ENCODE measurements at places on chromosomes 2 and 18.

DNA sequence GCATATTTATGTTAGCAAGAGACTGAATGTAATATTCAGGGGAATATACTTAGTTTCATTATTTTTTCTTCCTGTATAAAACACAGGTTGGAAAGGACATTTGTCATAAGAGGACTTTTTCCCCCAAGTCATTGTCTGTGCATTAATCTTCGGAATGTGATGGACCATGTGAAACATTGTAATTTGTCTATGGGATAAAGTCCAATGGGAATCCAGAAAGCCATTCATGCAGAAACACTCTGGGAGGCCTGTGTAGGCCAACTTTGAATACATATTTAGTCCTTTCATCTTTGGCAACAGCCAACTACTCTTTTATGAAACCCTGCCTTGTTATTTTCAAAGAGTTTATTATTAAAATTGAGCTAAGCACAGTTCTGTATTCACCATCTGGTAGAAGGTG lies 386.4 kb downstream of the PIK3C3 start:
- no peak for DNase-seq

- no peak for DNase-seq
These were observed 201.1 kb downstream of the PRKCE start for GRCh38 chr2:45852450-45853150.

- DNase-seq = no peak
These were observed 320.1 kb downstream of the OSR1 start for GRCh38 chr2:19038071-19039015.

DNA sequence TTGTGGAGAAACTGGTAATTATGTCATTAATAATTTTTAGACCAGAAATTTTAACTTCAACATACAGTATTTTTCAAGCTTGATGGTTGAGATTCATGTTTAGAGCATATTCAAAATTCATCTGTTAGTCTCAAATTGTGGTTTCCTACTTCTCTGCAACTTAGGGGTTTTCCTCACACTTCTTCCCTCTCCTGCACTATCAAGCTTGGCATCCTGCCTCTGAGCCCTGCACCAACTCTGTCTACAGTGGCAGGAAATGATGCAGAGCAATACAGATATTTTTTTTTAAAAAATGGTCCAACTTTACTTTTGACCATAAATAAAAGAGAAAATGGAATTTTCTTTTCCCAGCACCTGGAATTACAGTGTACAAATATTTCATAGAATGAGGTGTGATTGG lies 247.3 kb downstream of the NUP35 start:
- DNase-seq = no peak

DNA sequence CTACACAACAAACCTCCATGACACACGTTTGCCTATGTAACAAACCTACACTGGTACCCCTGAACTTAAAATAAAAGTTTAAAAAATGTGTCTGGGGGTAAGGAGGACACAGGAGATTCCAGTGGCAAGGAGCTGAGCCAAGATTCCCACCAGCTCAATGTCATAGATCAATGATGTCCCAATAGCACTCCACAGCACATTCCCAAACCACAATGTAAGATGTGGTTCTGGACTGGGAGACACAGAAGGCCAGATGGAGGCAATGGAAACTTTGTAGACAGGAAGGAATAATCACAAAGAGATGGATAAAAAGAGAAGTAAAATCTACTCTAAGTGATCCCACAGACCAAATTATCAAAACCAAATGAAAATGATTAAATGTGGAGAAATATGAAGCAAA lies 312.4 kb upstream of the SOX11 start:
- no peak for DNase-seq
